Bone marrow (tissue), 2 donors: ENCODE measurements at places on chromosomes 13 and 19.

DNA sequence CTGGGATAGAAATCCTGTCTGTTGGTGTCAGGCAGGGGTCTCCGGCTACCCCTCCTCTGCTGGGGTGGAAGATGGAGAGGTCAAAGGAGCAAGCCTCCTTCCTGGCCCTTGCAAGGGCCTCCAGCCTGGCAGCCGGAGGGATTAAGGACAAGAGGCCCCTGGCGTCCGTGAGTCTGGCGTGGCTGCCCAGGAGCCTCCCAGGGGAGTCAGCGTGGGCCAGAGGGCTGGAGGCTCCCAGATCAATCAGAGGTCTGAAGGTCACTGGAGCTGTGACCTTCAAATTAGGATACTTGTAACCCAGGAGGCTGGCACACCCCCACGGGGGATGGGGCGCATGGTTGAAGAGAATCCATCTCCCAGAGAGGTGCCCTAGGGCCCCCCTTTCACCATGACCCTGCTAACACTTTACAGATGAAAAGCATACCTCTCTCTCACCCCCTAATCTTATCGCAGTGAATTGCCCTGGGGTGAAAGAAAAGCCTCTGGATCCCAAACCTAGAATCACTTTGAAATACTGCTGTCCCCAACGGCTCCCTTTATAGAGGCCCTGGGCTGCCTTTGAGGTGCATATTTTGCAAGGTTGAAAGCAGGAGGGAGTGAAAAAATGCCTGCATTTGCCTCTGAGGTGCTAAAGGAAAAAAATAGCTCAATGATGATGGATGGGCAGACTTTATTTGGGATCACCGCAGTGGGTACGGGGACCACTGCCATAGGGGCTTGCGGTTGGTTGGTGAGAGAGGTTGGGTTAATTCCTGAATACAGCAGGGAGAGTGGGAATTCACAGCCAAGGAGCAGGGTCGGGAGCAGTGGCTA, 44.9 kb upstream of the PEG3 start:
- no peak for DNase-seq

- no peak for DNase-seq
Measured at GRCh38 chr19:32543115-32543900, 37.7 kb upstream of the PDCD5 start.

DNA sequence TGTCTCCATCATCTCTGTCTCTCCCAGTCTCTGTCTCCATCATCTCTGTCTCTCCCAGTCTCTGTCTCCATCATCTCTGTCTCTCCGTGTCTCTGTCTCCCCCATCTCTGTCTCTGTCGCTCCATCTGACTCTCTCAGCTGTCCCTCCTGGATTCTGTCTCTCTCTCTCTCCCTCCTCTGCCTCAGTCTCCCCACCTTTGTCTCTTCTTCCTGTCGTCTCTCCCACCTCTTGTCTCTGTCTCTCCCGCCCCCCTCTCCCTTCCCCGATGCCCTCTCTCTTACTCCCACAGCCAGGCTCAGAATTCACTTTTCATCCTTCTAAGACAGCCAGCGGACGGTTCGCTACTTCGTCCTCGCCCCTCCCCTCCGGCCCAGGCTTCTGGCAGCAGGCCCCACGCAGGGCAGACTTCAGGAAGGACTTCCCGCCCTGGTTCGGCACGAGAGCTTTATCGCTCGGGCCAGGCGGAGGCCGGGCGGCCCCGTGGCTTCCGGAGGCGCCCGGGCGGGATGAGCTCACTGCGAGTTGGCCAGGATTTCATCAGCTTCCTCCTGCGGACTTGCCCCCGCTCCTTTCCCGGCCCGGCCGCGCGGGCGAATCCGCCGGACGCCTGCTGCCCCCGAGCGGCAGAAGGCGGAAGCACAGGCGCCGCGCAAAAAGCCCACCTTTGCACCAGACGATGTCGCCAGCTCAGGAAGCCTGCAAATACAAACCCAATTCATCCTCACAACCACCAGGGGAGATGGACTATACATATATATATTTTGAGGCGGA, 12.4 kb upstream of the CCDC9 start:
- DNase-seq: peak; percentile 79

DNA sequence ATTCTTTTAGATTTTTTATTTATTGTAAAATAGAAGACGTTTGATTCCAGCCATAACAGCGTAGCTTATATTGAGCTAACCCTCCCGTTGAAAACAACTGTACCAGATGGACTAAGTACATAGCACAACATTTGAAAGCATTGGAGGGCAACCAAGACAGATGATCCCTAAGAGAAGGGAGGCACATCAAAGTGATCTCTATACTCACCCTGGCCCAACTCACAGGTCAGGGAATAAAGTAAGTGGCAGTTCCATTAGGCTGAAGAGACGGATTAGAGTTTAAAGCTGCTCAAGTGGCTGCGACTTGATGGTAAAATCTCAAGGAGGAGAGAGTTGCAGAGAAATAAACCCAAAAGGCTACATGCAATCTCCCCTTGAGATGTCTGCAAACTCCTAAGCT, 65.1 kb upstream of the ITM2B start:
- DNase-seq: no peak

- peak; percentile 23 for DNase-seq
Measured at GRCh38 chr19:38044267-38045111, 137.5 kb downstream of the SIPA1L3 start.

DNA sequence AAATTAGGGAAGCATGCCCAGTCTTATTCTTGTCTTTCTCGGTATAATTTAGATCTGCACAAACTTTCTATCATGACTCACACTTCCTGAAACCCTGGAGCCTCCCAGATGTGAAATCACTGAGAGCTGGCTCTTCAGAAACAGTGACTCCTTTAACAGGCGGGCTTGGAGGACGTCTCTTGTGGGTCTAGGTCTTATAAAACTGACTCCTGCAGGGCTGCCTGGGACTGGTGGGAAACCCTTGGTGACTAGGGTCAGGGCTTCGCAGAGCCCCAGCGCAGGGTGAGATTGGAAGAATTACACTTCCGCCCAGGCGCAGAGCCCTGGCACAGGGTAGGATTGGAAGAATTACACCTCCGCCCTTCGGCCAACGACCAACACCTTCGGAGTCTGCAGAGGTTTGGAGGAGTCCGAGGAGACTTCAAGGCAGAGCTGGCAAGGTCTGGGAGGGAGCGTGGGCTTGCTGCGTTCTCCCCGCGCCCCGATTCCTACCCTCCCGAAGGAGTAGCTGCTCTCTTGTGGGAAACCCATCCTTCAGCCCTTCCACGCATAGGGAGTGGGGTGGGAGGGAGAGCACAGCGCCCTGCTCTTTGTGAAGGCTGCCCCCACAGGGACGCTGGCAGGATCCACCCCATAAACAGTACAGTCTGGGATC, 43.4 kb upstream of the MAP3K10 start:
- no peak for DNase-seq

DNA sequence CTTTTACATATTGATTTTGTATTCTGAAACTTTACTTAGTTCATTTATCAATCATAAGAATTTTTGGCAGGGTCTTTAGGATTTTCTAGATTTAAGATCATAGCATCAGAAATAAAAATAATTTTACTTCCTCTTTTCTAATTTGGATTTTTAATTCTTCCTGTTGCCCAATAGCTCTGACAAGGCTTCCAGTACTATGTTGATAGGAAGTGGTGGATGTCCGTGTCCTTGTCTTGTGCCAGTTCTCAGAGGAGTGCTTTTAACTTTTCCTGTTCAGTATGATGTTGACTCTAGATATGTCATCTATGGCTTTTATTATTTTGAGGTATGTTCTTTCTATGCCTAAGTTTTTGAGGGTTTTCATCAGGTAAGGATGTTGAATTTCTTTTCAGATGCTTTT, 7.7 kb upstream of the KIR2DL4 start:
- no peak for DNase-seq

- DNase-seq: no peak
Measured at GRCh38 chr13:45512098-45512496, 47.4 kb downstream of the COG3 start.

DNA sequence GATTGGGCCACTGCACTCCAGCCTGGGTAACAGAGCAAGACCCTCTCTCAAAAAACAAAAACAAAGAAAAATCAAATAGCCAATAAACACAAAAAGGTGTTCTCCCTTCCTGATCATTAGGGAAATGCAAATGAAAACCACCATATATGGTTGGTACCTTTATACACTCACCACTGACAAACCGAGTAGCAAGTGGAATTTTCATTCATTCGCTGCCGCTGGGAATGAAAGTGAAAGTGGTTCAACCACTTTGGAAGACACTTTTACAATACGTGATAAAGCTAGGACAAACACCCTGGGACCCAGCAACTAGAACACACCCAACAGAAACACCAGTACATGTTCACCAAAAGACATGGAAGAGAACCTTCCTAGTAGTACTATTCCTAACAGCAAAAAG, 21.0 kb downstream of the GRIK5 start:
- no peak for DNase-seq

- DNase-seq: no peak
Measured at GRCh38 chr13:72384186-72384823, 343.1 kb downstream of the MZT1 start.
